A172 (cell line): ENCODE measurements at places on chromosomes 3 and 15.

GRCh38 chr15:93278006-93278405 is 189.0 kb upstream of the RGMA start:
- no peak for DNase-seq

GRCh38 chr3:143242101-143242500 is 122.5 kb downstream of the CHST2 start:
- DNase-seq, result no peak

DNA sequence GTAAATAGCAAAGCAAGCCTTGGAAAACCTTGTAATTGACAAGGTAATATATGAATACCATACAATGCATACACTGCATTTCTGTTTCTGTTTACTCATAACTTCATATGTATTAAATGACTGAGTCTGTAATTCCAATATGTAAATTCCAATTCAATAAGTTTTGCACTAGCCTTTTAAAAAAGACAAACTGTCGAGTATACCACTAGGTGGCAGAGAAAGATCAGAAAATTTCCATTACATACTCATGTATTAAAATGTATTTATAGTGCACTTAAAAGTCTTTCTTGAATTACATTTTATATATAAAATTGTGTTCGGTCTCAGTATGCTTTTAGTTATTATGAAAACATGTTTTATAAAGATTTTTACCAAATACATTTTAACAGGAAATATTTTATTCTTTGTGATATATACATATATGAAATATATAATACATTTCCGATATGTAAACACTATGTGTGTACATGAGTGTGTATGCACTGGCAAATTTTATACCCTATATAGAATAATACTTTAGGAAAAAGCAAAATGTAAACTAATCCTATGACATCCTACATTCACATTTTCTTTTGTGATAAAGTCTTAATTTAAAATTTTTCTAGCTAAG is 216.8 kb downstream of the VGLL3 start:
- peak; percentile 45 for DNase-seq

- no peak for DNase-seq
Measured at GRCh38 chr3:40691452-40691861, 166.7 kb downstream of the ZNF621 start.

DNA sequence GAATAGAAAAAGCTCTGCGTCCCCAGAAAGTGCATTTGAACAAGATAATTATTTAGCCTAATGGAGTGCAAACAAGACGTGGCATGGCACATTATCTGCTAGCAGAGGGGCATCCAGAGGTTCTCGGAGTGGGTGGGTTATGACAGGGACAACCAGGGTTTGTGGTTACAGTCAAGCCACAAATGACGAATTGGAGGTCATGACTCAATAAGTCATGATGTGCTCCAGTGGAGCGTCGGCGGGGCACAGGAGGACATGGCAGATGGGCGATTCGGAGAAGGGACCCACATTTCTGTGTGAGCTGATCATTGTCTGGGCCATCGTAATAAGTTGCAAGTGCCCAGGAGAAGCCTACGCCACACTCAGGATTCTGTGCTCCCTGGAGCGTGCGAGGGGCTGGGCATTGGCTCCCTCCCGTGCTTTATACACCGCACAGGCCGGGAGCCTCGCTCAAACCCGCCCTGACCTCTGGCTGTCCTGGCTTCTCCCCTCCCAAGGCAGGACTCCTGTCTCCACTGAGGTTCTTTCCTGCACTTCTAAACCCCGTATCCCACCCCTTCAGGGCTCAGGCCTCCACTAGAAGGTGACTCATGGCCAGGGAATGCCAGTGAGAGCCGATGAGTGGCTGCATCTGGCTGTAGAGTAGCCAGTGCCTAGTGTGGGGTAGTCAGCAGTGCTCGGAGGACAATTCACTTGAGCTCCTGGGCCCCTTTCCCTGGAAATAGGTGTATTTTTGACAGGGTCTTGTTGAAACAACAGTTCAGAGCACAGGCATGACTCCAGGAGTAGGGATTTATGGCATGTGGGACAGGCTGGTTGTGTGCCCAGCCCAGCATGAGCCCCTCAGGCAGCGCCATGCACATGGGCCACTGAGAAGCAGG is 67.4 kb downstream of the GRIP2 start:
- peak; percentile 97 for DNase-seq

DNA sequence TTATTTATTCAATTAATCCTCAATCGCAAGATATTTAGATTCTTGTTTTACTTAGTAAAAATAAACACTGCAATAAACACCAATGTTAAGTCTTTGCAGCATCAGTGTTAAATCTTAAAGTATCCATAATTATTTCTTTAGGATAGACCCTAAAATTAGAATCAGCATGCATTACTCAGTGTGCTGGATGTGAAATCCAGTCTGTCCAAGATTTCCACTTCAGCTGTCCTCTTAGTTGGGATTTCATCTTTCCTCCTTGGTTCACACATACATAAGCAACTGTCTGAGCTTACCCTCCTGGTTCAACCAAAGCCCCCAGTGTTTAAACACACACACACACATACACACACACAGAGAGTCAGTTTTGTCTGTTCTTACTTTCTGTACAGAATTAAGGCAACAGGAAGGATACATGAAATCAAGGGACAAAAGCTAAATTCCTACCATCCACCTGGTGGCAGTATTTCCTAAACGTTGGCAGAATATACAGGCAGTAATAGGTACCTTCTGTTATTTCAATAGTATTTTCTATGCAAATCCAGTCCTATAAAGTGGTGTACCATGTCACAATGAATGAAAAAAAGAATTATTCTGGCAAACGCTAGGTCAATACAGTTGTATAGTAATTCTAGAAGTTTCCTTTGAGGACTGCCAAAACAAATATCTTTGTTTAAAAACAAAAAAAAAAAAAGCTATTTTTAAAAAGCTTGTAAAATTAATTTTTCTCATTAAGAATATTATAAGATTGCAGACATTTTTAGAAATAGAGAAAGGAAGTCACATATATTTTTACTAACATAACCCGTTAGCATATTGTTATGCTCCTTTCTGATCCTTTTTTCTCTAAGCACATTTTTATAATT is 27.3 kb upstream of the DMXL2 start:
- peak; percentile 72 for DNase-seq

DNA sequence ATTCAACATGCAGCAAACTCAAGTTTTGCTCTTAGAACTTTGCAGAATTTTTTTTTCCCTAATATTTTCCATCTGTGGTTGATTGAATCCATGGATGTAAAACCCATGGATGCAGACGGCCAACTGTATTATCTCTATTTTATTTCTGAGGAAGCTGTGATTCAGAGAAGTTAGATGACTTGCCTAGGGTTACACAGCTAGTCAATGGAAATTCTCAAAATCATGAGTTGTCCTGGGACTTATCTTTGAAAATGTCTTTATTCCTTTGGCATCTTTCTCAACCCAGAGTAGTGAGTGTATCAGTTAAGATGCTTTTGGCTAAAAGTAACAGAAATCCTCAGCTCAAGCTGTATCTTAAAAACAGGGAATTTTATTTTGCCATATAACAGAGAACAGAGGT is 107.9 kb upstream of the GALNT15 start:
- no peak for DNase-seq

GRCh38 chr3:111737706-111738086 is 121.4 kb upstream of the PHLDB2 start:
- DNase-seq, result peak; percentile 94

GRCh38 chr3:42670051-42670576 is 15.2 kb upstream of the KLHL40 start:
- no peak for DNase-seq

DNA sequence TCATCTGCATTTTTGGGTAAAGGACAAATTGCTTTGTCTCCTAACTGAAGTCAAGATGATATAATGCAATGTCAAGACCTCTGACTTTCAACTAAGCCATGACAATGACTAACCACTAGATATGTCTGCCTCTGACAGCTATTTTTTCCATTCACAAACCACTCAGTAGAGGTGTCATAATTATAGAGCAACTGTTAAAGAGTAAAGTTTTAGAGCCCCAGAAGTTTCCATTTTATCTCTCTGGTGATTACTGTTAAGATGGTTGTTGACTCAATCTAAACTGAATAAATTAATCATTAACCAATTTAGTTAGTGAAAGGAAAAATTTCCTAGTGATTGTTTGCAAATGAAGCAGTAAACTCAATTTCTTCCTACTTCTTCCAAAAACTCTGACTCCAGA is 779.9 kb downstream of the GRM7 start:
- DNase-seq, result no peak

DNA sequence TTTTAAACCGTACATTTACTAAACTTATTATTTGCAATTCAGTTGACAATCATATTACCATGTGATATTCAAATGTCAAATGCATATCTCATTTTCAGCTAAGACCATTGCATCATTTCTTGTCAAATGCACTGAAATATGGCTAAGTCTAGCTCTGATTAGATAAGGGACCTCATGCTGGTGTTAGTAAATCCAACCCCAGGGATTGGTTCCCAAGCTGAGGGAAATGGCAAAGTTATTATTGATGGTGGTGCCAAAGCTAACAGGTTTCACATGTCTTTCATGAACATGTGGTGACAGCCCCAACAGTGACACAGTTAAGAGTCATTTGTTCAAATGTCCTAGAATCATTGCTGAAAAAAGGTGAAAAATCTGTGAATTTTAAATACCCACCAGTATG is 641.1 kb downstream of the MECOM start:
- no peak for DNase-seq

GRCh38 chr15:48596415-48596814 is 49.1 kb downstream of the FBN1 start:
- DNase-seq, result no peak

- no peak for DNase-seq
Measured at GRCh38 chr3:133330522-133330921, 69.3 kb upstream of the BFSP2 start.

GRCh38 chr3:66220066-66220465 is 735 bp upstream of the SLC25A26 start:
- no peak for DNase-seq

DNA sequence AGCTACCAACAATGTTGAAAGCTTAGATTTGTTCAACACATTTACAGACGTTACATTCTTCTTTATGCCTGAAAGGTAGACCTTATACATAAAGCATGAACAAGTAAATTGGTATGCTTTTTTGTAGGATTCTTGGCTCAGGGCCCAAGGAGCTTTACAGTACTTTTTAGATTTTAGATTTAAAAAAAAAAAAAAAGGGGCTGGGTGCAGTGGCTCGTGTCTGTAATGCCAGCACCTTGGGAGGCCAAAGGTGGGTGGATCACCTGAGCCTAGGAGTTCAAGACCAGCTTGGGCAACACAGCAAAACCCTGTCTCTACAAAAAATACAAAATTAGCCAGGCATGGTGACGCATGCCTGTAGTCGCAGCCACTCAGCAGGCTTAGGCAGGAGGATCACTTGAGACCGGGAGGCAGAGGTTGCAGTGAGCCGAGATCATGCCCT is 39.7 kb downstream of the MEF2A start:
- DNase-seq, result no peak

- DNase-seq, result peak; percentile 18
Measured at GRCh38 chr3:182331341-182331740, 462.0 kb upstream of the ATP11B start.

DNA sequence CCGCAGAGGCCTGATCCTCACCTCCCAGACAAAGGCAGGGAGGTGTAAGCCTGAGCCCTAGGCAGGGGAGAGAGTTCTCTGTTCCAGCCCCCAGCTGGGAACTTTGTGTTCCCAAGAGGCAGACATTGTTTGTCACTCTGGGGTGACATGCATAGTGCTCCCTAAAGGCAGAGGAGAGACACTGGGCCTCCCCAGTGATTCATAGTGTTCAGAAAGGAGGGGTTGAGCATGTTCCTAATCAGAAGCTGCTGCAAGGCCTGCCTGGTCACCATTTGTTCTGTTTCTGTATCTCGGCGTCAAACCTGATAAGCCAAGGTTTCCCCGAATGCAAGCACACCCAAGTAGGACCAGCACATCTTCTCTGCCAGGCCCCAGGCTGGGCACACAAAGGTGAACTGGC is 24.0 kb upstream of the SLC6A6 start:
- no peak for DNase-seq

- peak; percentile 22 for DNase-seq
Measured at GRCh38 chr15:56428821-56429458, 36.0 kb downstream of the MNS1 start.

DNA sequence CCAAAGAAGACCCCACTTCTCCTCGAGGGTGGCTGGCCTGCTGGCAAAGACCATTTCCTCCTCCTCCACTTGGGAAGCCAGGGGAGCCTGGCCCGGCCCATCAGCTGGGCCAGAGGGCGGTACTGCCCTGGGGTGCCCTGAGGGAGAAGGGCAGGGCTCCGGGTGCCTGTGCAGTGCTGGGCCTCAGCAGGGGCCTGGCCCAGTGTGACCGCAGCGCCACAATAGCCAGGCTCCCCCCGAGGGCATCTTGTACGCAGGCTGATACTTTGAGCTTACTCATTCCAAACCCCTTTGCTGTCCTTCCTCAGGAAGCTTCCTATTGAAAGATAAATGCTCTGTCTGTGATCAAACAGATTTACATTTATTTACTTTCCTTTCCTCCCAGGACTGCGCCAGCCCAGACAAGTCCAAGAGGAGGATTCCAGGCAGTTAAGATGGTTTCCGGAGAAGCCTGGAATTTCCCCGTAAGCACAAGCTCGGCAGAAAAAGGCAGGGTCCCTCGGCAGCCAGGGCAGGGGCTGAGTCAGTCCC is 240.1 kb downstream of the XXYLT1 start:
- DNase-seq, result peak; percentile 94

DNA sequence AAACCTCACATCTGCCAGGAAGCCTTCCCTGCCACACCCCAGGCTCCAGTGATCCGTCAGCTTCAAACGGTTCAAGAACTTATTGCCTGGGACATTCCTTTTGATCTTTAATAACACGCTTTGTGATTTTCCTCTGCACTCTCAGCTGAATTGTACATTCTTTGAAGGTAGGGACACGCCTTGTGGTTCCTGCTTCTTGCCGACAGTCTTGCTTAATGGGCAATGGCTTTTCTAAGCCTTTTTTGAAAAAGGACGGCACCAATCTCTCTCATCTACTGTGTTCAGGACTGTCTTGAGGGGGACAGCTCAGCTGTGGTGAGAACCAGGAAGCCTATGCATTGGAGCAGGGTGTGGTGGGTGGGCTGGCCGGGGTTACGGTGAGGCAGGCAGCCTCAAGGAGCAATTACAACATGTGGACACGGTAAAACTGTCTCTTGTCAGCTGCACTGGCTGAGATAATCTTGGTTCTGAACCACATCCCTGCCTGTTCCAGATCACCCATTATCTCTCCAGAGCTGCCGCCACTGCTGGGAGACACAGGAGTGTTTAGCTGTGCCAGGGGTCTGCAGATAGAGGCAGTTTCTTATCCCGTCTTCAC is 46.0 kb upstream of the GLCE start:
- no peak for DNase-seq

GRCh38 chr3:331881-332280 is 135.3 kb downstream of the CHL1 start:
- DNase-seq, result no peak

GRCh38 chr3:9179826-9180763 is 69.4 kb downstream of the SRGAP3 start:
- no peak for DNase-seq
